ENCODE measurements at places on chromosomes 3 and 15. TPM values are rescaled to one million over a fixed set of nuclear protein-coding genes. Genes with fewer than 3 reads are reported as not detected.

Gene WDR72
- total RNA-seq, result 3.7 TPM

Gene SEMA5B
- not detected for total RNA-seq

Gene MAGEL2
- total RNA-seq, result not detected

Gene EXOSC7
- 50.1 TPM for total RNA-seq

Gene CELSR3
- total RNA-seq, result 28.5 TPM

Gene NME9
- total RNA-seq, result not detected

- no peak for DNase-seq
- H3K27ac ChIP-seq, result no peak overlapping the region
- H3K4me3 ChIP-seq, result no peak overlapping the region
- H3K4me1 ChIP-seq, result no peaks in the 10 kb centered on the region
- no peaks in the 10 kb centered on the region for H3K27me3 ChIP-seq
These were observed 871.1 kb downstream of the PDCD6IP start for GRCh38 chr3:34669490-34669889.

DNA sequence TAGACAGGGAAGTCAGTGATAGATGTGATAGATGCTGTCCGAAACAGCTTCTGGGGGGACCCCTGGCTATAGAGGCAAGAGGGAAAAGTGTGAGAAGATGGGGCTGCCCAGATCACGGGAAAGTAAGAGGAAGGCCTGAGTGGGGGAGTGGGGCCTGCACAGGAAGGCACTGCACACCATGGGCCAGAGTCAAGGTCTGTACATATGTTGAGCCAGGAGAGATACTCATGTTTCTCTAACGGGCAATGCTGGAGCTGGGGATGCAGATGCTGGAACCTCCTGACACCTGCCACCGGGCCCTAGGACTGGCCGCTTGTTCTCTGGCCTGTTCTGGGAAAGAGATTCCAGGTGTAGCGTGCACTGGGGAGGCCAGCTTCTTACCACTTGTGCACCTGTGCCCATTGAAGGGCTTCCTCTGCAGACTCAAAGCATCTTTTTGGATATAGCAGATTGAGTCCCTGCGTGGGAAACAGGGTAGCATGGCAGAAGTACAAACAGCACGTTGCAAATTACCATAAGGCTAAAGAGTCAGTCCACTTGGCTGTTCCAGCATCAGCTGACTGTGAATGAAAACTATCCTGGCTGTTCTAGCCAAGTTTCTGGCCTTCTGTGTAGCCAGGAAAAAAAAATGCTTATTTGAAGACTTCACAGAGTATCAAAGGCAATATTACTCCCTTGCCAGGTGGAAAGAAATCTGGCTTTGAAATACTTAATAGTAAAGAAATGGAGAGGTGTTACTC is 77.1 kb upstream of the GSK3B start:
- no peaks in the 10 kb centered on the region for H3K27me3 ChIP-seq
- no peaks in the 10 kb centered on the region for H3K36me3 ChIP-seq
- H3K4me3 ChIP-seq, result no peak overlapping the region
- no peak for DNase-seq

GRCh38 chr3:182717216-182717615 is 76.1 kb upstream of the ATP11B start:
- H3K27me3 ChIP-seq, result no peaks in the 10 kb centered on the region
- H3K36me3 ChIP-seq, result no peaks in the 10 kb centered on the region
- peaks cover 21% of the 10 kb centered on the region for H3K4me1 ChIP-seq
- no peak overlapping the region for H3K4me3 ChIP-seq
- H3K27ac ChIP-seq, result no peak overlapping the region

GRCh38 chr15:81024265-81024872 is 23.6 kb downstream of the TLNRD1 start:
- no peak overlapping the region for H3K27ac ChIP-seq
- no peaks in the 10 kb centered on the region for H3K27me3 ChIP-seq
- no peaks in the 10 kb centered on the region for H3K36me3 ChIP-seq
- peaks cover 4% of the 10 kb centered on the region for H3K4me1 ChIP-seq
- no peak overlapping the region for H3K4me3 ChIP-seq

DNA sequence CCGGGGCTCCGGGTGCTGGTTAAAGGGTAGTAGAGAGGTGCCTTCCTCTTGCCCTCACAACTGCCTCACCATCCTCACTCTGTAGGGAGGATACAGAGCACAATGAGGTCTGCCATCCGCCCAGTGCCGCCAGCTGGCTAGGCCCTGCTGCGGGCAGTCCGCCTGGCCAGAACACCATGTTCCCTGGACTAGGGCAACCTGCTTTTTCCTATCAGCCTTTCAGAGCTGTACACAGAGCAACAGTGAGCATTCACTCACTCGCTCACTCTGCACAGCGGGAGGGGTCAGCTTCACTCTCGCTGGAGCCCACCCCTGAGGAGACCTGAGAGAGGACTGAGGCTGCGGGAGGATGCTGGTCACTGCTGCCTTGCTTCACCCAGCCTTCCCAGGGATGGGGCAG is 218.7 kb upstream of the CHRNA7 start:
- no peaks in the 10 kb centered on the region for H3K36me3 ChIP-seq
- no peaks in the 10 kb centered on the region for H3K4me1 ChIP-seq
- DNase-seq, result no peak
- H3K4me3 ChIP-seq, result no peak overlapping the region

DNA sequence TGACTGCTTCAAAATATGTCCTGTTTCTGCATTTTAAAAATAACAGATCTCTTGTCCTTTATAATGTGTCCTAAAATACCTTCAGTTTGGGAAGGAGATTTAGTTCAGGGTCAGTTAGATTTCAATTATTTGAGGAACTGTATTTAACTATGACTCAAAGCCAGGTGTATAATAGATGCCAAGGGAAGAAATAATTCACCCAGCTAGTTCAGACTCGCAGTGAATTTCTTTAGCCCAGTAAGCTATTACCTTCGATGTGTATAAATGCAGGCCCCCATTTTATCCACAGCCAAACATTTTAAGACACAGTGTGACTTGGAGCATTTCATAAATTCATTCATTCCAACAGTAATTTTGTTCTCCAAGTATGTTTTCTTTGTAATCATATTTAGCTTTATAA is 458.0 kb downstream of the ZNF385D start:
- no peaks in the 10 kb centered on the region for H3K36me3 ChIP-seq
- H3K4me3 ChIP-seq, result no peak overlapping the region
- H3K4me1 ChIP-seq, result peaks cover 9% of the 10 kb centered on the region
- H3K27me3 ChIP-seq, result no peaks in the 10 kb centered on the region
- DNase-seq, result no peak
- H3K27ac ChIP-seq, result no peak overlapping the region

DNA sequence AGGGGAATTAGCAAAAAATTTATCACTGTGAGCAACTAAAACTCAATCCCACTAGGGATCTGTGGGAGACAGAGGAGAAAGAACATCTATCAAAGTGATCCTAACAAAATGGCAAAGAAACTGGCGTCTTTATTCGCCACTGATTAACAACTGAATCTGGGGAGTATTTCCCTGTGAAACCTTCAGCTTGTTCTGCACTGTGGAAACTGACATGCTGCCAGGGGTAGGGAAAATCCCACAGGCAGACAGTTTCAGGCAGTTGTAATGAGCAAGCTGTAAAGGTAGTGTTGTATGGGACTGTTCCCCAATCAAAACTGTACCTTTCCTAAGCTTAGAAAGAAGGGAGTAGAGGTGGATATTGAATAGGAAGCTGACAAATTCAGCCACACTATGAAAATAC is 611.7 kb downstream of the VGLL3 start:
- no peak for DNase-seq
- H3K4me3 ChIP-seq, result no peak overlapping the region
- no peaks in the 10 kb centered on the region for H3K36me3 ChIP-seq
- H3K27me3 ChIP-seq, result no peaks in the 10 kb centered on the region

DNA sequence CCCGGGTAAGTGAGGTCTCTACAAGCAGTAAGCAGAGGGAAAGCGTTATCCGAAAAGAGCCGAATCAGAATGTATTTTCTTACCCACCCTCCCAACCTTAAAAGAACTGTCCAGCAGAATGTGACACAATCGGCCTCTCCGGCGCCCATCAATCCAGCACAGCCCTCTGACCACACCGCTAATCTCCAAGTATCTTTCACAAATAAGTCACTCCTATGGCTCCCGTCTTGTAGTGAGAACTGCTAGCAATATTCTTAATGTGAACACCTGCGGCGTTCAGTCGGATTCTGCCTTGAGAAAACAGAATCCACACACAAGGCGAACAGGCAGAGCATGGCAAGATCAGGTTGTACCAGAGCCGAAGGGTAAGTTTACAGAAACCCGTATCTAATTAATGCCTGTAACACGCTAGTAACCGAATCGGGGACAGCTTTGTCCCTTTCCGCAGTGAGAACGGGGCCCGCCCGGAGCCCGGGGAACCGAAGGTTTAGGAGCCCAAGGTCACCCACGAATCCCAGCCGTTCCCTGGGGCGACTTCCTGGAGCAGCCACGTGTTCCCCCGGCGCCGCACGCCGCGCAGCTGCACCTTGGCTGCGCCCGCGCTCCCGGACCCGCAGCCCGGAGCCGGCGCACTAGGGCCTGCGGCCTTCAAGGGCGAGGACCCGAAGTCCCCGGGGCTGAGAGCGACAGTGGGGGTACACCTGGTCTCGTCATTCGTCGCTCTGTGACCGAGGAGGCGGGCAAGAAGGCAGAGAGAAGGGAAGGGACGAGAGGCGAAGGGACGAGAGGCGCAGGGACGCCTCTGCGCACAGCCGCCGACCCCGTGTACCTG is 672 bp downstream of the TFRC start:
- H3K4me1 ChIP-seq, result no peaks in the 10 kb centered on the region
- H3K4me3 ChIP-seq, result peak overlapping the region; percentile 87
- H3K27ac ChIP-seq, result peak overlapping the region; percentile 82
- DNase-seq, result peak; percentile 71
